ENCODE measurements at places on chromosomes 3 and 15. TPM values are rescaled to one million over a fixed set of nuclear protein-coding genes. Genes with fewer than 3 reads are reported as not detected.
A peak's percentile ranks its signal among the peaks of the same experiment; 100 is the strongest.

GRCh38 chr3:55675478-55675877 is 188.4 kb upstream of the WNT5A start:
- no peaks in the 10 kb centered on the region for H3K4me1 ChIP-seq
- no peaks in the 10 kb centered on the region for H3K36me3 ChIP-seq
- no peak for DNase-seq

The LSAMP gene
- not detected for total RNA-seq

GRCh38 chr3:189304465-189305351 is 132.9 kb downstream of the TPRG1 start:
- peak; percentile 99 for DNase-seq
- H3K4me1 ChIP-seq: peaks cover 40% of the 10 kb centered on the region
- no peaks in the 10 kb centered on the region for H3K27me3 ChIP-seq
- H3K27ac ChIP-seq: peak overlapping the region; percentile 94
- no peaks in the 10 kb centered on the region for H3K36me3 ChIP-seq

DNA sequence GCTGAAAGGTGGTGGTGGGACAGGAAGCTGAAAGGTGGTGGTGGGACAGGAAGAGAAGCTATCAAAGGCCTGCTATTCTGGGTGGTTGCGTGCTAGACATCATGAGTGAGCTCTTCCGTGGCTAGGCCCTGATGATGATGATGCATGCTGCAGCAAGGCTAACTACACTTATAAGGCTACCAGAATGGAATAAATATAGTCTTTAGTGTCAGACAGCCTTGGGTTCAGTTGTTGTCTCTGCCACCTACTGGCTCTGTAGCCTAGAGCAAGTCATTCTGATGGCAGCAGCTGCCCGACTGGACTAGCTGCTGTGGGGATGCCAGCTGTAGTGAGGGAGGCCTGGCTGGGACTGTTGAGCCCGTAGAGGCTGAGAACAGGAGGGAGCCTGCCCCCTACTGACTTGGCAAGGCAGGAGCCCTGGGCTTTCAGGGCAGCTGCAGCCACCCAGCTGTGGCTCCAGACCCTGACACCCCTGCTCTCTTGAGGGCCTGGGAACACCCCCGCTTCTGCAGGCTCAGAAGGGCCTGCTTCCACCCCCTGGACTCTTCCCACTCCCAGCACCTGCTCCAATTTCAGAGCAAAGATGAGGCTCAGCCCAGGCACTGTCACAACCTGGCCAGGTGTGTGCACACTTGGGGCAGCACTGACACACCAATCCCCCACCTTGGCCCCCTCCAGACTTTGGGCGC is 21.4 kb upstream of the ZBED2 start:
- peak; percentile 62 for DNase-seq
- H3K27ac ChIP-seq: no peak overlapping the region

The C3orf20 gene
- not detected for total RNA-seq

The PLSCR1 gene
- total RNA-seq: 48.8 TPM

- H3K4me3 ChIP-seq: no peak overlapping the region
- no peaks in the 10 kb centered on the region for H3K4me1 ChIP-seq
- H3K27me3 ChIP-seq: no peaks in the 10 kb centered on the region
- H3K27ac ChIP-seq: no peak overlapping the region
Observed at GRCh38 chr3:96776818-96777217, 37.6 kb upstream of the EPHA6 start.

- H3K4me3 ChIP-seq: no peak overlapping the region
- no peaks in the 10 kb centered on the region for H3K27me3 ChIP-seq
- DNase-seq: no peak
- no peaks in the 10 kb centered on the region for H3K36me3 ChIP-seq
- H3K4me1 ChIP-seq: no peaks in the 10 kb centered on the region
Observed at GRCh38 chr3:137687181-137687879, 76.8 kb upstream of the SOX14 start.
